ENCODE measurements at places on chromosomes 12 and 14. TPM values are rescaled to one million over a fixed set of nuclear protein-coding genes. Genes with fewer than 3 reads are reported as not detected.

Gene MORN3
- total RNA-seq, result 0.17 TPM

Gene PLBD1
- total RNA-seq, result 4.6 TPM

Gene HSP90B1
- total RNA-seq, result 526 TPM

Gene CLEC4D
- total RNA-seq, result not detected

Gene ITGA7
- 1.4 TPM for total RNA-seq

Gene MANSC4
- not detected for total RNA-seq

Gene GAS2L3
- total RNA-seq, result 7.1 TPM

Gene RTL1
- 0.23 TPM for total RNA-seq

Gene FKBP4
- total RNA-seq, result 101 TPM

Gene PRB2
- total RNA-seq, result not detected

Gene SLC38A4
- total RNA-seq, result 0.22 TPM

Gene CCDC184
- total RNA-seq, result 2.7 TPM

Gene SERPINA10
- 0.05 TPM for total RNA-seq

Gene SLCO1B1
- total RNA-seq, result 0.63 TPM

Gene PLEKHD1
- total RNA-seq, result 0.02 TPM

Gene CD163
- not detected for total RNA-seq

Gene SYNE3
- 0.93 TPM for total RNA-seq

Gene TIMM9
- 69.5 TPM for total RNA-seq

Gene ARG2
- 2.0 TPM for total RNA-seq

Gene NRXN3
- 1.0 TPM for total RNA-seq

Gene PCED1B
- total RNA-seq, result 19.7 TPM

Gene KLRC2
- total RNA-seq, result 2.2 TPM

Gene ULK1
- total RNA-seq, result 26.0 TPM

Gene SLC24A4
- total RNA-seq, result 0.15 TPM

Gene NPFF
- total RNA-seq, result not detected

Gene SDR9C7
- total RNA-seq, result not detected

Gene KRT6C
- not detected for total RNA-seq

Gene KRT73
- not detected for total RNA-seq

Gene TPH2
- total RNA-seq, result not detected
